Left ventricle myocardium inferior (tissue), 1 donor: ENCODE measurements at places on chromosomes 2 and 18.

- H3K4me1 ChIP-seq: peaks cover 96% of the 10 kb centered on the region
- no peaks in the 10 kb centered on the region for H3K27me3 ChIP-seq
- DNase-seq: no peak
- no peak overlapping the region for H3K4me3 ChIP-seq
- H3K27ac ChIP-seq: no peak overlapping the region
These were observed 9.8 kb downstream of the FBXO11 start for GRCh38 chr2:47896450-47896968.

DNA sequence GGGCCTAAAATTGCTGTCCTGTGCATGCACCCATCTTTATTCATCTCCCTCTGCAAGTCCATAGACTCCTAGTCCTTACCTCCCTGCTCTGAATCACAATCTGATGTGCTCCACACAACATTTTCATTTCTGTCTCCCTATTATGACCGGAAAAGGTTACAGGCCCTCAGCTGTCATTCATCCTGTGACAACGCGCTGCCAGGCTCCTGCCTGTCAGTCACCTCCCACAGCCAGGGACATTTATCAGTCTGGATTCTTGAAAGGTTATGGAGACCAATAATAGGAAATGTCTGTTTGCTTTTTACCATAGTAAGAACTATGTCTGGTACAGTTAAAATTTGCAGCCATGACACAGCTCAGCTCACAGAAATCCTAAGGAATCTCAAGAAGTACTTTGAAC lies 197.1 kb downstream of the RDH14 start:
- no peak for DNase-seq
- no peak overlapping the region for H3K27ac ChIP-seq
- H3K4me1 ChIP-seq: no peaks in the 10 kb centered on the region
- no peak overlapping the region for H3K4me3 ChIP-seq
- no peaks in the 10 kb centered on the region for H3K36me3 ChIP-seq

DNA sequence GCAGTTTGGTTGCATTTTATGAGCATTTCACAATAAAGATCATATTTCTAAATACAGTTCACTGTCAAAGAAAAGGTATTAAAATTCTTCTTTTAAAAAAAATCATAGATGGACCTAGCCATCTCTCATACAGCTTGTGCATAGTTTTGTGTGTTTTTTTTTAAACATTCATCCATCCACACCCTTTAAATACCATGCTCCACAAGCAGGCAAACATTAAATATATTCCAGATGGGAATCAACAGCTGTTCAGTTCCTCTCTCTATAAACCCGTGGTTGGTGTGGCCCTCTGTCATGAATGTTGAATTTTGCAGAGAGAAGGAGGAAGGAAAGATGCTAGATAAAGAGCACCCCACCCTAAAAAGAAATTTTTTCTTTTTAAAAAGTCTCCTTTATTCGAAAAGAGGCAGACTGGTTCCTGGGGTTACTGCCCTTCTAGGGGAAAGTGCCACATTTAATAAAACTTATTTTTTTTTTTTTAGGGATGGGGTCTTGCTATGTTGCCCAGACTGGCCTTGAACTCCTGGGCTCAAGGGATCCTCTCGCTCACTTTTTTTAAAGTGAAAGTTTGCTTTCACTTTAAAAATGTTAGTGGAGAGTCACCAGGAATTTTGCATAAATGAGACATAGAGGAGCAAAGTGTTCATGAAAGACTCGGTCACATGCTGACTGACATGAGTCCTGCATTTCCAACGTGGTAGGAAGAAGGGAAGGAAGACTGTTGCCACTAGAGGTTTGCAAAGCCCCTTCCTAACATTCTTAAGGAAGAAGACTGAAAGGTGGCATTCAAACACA lies 73.9 kb upstream of the LMAN1 start:
- no peak overlapping the region for H3K4me3 ChIP-seq
- H3K36me3 ChIP-seq: no peaks in the 10 kb centered on the region
- H3K4me1 ChIP-seq: peaks cover 5% of the 10 kb centered on the region
- peaks cover 9% of the 10 kb centered on the region for H3K27me3 ChIP-seq
- DNase-seq: no peak

GRCh38 chr2:40028792-40029488 lies 249.9 kb upstream of the THUMPD2 start:
- no peak overlapping the region for H3K4me3 ChIP-seq
- no peak overlapping the region for H3K27ac ChIP-seq
- no peaks in the 10 kb centered on the region for H3K4me1 ChIP-seq
- DNase-seq: no peak

- no peaks in the 10 kb centered on the region for H3K36me3 ChIP-seq
- DNase-seq: no peak
- no peaks in the 10 kb centered on the region for H3K4me1 ChIP-seq
- H3K27me3 ChIP-seq: peaks cover 48% of the 10 kb centered on the region
- no peak overlapping the region for H3K4me3 ChIP-seq
These were observed 100.2 kb upstream of the TEX51 start for GRCh38 chr2:126798276-126799140.
